ENCODE measurements at places on chromosomes 6 and 20. TPM values are rescaled to one million over a fixed set of nuclear protein-coding genes. Genes with fewer than 3 reads are reported as not detected.

The CPXM1 gene
- not detected for total RNA-seq

The HTR1B gene
- not detected for total RNA-seq

The ELOVL4 gene
- total RNA-seq = 1.6 TPM

The MLIP gene
- total RNA-seq = not detected

GRCh38 chr6:14001329-14002012 lies 76.7 kb downstream of the RNF182 start:
- peak; percentile 99 for DNase-seq
- peak overlapping the region; percentile 96 for H3K27ac ChIP-seq
- H3K4me3 ChIP-seq = peak overlapping the region; percentile 51

The ATP5F1E gene
- 58.5 TPM for total RNA-seq

DNA sequence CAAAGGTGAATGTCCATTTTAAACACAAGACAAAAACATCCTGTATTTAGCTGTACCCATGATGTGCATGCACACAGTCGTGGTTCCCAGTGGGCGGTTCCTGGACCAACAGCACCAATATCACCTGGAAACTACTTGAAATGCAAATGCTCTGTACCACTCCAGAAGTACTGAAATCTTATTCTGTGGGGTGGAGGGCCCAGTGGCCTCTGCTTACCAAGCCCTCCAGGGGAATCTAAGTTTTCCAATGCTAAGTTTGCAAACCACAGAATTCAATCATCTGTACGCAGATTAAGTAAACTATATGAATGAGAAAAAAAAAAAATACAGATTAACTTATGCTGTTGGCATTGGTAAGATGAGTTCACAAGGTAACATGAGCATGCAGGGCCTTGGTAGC lies 14.1 kb downstream of the TRMT6 start:
- no peaks in the 10 kb centered on the region for H3K27me3 ChIP-seq
- peaks cover 22% of the 10 kb centered on the region for H3K36me3 ChIP-seq
- H3K27ac ChIP-seq = no peak overlapping the region
- H3K4me3 ChIP-seq = no peak overlapping the region
- no peak for DNase-seq

DNA sequence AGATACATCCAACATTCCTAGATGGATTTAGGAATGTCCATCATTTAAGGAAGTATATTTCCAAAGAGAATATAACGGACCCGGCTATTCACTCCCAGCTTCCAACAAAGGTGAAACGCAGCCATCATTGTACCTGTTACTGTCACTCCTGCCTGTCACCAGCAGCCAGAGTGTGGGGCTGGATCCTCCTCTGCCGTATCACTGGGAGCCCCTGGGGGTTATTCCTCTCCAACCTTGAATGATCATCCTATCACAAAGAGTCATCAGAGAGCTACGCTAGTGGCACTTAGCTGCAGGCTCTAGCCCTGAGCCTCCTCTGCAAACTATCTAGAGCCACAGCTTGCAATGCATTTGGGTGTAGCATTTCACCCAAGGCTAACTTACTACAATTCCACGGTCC lies 73.6 kb upstream of the NHSL1 start:
- no peaks in the 10 kb centered on the region for H3K4me1 ChIP-seq
- no peak for DNase-seq
- no peaks in the 10 kb centered on the region for H3K27me3 ChIP-seq
- no peaks in the 10 kb centered on the region for H3K36me3 ChIP-seq
- H3K27ac ChIP-seq = no peak overlapping the region
- H3K4me3 ChIP-seq = no peak overlapping the region

DNA sequence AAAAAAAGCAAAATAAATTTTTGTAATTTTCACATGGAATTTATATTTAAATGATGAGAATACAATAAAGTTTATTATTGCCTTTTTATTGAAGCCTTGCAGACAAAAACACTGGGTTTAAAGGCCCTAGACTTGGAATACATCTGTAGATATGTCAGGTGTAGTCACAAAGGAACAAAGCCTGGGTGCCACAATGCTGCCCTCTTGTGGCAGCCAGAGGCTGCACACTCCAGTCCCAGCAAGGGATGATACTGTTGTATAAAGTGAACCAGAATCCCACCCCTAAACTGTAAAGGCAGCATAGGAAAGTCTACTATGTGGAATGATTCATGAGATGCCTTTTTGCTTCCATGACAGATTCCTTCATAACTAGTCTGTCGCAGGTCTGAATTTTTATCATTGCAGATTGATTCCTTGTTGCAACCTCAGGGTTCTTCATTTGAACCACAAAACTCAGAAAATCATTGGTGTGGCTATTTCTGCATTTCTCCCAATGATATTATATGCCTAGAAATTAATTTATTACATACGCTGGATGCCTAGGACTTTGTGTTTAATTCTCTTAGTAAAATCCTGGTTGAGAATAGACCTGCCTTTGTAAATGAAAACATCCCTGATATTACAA lies 37.0 kb downstream of the MAK start:
- peak; percentile 82 for DNase-seq
- H3K4me1 ChIP-seq = peaks cover 9% of the 10 kb centered on the region
- no peak overlapping the region for H3K27ac ChIP-seq
- H3K27me3 ChIP-seq = no peaks in the 10 kb centered on the region
- H3K36me3 ChIP-seq = no peaks in the 10 kb centered on the region

- no peak overlapping the region for H3K4me3 ChIP-seq
- no peaks in the 10 kb centered on the region for H3K36me3 ChIP-seq
- H3K27me3 ChIP-seq = no peaks in the 10 kb centered on the region
Measured at GRCh38 chr6:48983377-48983776, 479.7 kb downstream of the MMUT start.

GRCh38 chr6:1322156-1322555 lies 10.3 kb downstream of the FOXQ1 start:
- no peak overlapping the region for H3K4me3 ChIP-seq
- H3K27me3 ChIP-seq = no peaks in the 10 kb centered on the region
- no peaks in the 10 kb centered on the region for H3K36me3 ChIP-seq
- no peak overlapping the region for H3K27ac ChIP-seq
- H3K4me1 ChIP-seq = peaks cover 49% of the 10 kb centered on the region
- DNase-seq = no peak

The FAXC gene
- total RNA-seq = 3.9 TPM

GRCh38 chr6:11803591-11803971 lies 25.0 kb upstream of the ADTRP start:
- H3K27ac ChIP-seq = no peak overlapping the region
- no peaks in the 10 kb centered on the region for H3K36me3 ChIP-seq
- H3K4me1 ChIP-seq = peaks cover 7% of the 10 kb centered on the region
- DNase-seq = no peak

- peaks cover 79% of the 10 kb centered on the region for H3K27me3 ChIP-seq
- no peaks in the 10 kb centered on the region for H3K36me3 ChIP-seq
- H3K27ac ChIP-seq = no peak overlapping the region
- H3K4me1 ChIP-seq = no peaks in the 10 kb centered on the region
- DNase-seq = no peak
Measured at GRCh38 chr6:125377621-125378020, 75.9 kb upstream of the HDDC2 start.

DNA sequence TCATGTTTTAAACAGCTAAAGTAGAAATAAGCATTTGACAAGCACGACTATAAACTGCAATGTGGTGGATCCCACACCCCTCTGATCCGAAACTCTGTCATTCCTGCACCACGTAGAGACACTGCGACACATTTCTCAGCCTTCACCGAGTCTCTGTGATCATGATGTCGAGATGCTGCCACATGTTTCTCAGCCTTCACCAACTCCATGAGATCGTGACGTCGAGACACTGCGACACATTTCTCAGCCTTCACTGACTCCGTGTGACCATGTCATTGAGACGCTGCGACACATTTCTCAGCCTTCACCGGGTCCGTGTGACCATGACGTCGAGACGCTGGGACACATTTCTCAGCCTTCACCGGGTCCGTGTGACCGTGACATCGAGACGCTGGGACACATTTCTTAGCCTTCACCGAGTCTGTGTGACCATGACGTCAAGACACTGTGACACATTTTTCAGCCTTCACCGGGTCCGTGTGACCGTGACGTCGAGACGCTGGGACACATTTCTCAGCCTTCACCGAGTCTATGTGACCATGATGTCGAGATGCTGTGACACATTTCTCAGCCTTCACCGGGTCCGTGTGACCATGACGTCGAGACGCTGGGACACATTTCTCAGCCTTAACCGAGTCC lies 143.0 kb downstream of the TTLL2 start:
- H3K4me1 ChIP-seq = no peaks in the 10 kb centered on the region
- DNase-seq = no peak
- no peak overlapping the region for H3K27ac ChIP-seq
- H3K36me3 ChIP-seq = no peaks in the 10 kb centered on the region

The CRYBG1 gene
- 19.9 TPM for total RNA-seq

DNA sequence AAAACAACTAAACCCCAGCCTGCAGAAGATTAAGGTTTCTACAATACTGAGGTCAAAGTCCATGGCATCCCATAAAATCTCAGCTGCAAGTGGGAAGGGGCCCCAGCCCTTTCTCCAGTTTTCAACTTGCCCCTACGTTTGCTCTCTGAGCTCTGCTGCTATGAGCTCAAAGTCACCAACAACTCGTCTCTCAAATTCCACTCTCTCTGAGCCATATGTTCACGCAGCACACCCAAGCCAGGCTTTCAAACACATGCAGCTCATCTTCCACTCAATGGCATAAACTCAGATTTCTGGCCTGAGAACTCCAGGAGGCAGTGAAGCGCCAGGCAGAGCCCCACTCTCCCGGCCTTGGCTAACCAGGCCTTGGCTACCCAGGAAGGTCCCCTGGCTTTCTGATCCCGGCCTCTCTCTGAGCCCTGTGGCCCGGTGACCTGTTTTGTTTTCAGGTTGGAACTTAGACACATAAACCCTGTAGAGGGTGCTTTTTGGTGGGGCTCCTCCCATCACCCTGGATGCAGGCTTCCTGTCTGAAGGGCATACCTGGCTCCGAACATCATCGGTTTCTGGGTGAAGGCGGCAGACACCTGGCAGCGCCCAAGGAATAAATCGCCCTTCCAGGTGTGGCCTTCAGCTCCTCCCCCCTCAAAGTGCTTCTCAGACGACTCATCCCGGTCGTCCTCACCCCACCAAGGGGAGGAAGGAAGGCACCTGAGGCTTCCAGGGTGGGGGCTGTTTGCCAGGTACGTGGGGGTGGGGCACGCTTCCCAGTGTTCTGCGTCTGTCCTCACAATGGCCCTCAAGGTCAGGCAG lies 12.4 kb downstream of the SLC22A23 start:
- DNase-seq = peak; percentile 48
- no peak overlapping the region for H3K4me3 ChIP-seq
- no peaks in the 10 kb centered on the region for H3K36me3 ChIP-seq
- no peaks in the 10 kb centered on the region for H3K27me3 ChIP-seq
- H3K27ac ChIP-seq = no peak overlapping the region

GRCh38 chr6:44976677-44977641 lies 351.2 kb upstream of the RUNX2 start:
- H3K27me3 ChIP-seq = no peaks in the 10 kb centered on the region
- peaks cover 9% of the 10 kb centered on the region for H3K36me3 ChIP-seq
- DNase-seq = no peak
- H3K4me1 ChIP-seq = no peaks in the 10 kb centered on the region
- no peak overlapping the region for H3K4me3 ChIP-seq

DNA sequence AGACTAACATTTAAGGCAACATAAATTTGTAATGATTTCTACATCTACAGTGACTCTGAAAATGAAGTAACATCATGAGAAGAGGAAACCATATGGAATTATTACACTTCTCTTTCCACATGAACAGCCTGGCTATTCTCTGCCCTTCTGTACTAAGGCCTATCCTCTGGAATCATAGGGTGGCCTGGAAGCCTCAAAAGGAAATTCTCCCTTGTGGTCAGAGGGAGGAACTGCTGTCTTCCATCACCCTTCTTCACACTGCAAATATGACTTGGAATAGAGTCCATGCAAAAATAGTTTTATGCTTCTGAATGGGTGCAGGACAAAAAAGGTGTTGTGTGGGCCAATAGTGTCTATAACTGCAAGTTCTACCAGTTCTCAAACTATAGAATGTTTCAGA lies 44.6 kb upstream of the SH3BGRL2 start:
- no peaks in the 10 kb centered on the region for H3K36me3 ChIP-seq
- DNase-seq = peak; percentile 60
- no peak overlapping the region for H3K4me3 ChIP-seq
- no peaks in the 10 kb centered on the region for H3K27me3 ChIP-seq
- no peaks in the 10 kb centered on the region for H3K4me1 ChIP-seq
- H3K27ac ChIP-seq = no peak overlapping the region

DNA sequence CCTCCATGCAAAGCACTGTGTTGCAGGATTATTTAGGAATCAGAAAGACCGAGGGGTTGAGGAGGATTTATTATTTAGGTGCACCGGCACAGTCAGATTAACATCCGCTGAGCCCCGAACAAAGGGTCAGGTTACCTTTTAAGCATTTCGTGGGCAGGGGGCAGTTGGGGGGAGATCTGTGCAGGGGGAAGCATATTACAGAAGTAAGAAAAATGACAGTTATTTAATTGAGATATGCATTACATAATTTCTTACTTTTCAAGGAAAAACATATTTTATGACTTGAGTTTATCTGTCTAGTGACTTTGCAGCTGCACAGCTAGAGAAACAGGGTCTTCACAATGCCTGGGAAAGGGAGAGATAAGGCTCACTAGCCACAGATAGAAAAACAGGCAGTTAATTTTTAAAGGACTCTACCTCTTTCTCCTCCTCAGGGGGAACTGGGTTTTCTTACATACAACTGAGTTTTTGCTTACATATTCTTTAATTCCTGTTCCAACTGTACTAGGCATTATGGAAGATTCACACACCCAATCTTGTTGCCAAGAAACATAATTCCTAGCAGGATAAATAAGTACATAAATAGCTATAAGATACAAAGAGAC lies 1.7 kb upstream of the HINT3 start:
- H3K27me3 ChIP-seq = no peaks in the 10 kb centered on the region
- no peak for DNase-seq
- H3K36me3 ChIP-seq = no peaks in the 10 kb centered on the region
- no peak overlapping the region for H3K27ac ChIP-seq

- no peak overlapping the region for H3K27ac ChIP-seq
- H3K4me1 ChIP-seq = no peaks in the 10 kb centered on the region
- H3K36me3 ChIP-seq = peaks cover 67% of the 10 kb centered on the region
- no peaks in the 10 kb centered on the region for H3K27me3 ChIP-seq
- DNase-seq = no peak
Measured at GRCh38 chr20:41094353-41095055, 42.8 kb upstream of the PLCG1 start.

DNA sequence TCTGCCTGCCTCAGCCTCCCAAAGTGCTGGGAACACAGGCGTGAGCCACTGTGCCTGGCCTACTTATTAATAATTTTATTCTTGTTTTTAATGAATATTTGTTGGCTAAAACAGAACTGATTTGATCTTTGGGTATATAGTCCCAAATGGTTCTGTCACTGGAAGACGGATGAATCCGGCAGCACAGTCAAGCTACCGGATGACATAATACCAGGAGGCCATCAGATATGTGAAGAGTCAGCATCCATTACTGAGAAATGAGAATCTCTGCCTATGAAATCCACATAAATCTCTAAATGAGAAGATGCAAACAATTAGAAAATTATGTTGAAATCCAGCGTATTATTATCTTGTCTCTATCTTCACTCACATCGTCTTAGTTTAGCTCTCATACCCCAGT lies 263.0 kb downstream of the EYA4 start:
- H3K36me3 ChIP-seq = no peaks in the 10 kb centered on the region
- H3K27ac ChIP-seq = no peak overlapping the region
- no peak for DNase-seq
- H3K4me3 ChIP-seq = no peak overlapping the region
- H3K27me3 ChIP-seq = no peaks in the 10 kb centered on the region

- no peak for DNase-seq
- no peak overlapping the region for H3K27ac ChIP-seq
- H3K4me1 ChIP-seq = no peaks in the 10 kb centered on the region
- no peaks in the 10 kb centered on the region for H3K27me3 ChIP-seq
Measured at GRCh38 chr6:55811074-55811473, 64.3 kb downstream of the BMP5 start.

GRCh38 chr20:24723647-24724352 lies 225.3 kb upstream of the CST7 start:
- DNase-seq = no peak
- H3K4me1 ChIP-seq = no peaks in the 10 kb centered on the region
- no peaks in the 10 kb centered on the region for H3K36me3 ChIP-seq
- H3K27me3 ChIP-seq = peaks cover 80% of the 10 kb centered on the region
- no peak overlapping the region for H3K27ac ChIP-seq
- no peak overlapping the region for H3K4me3 ChIP-seq

The BPIFA1 gene
- not detected for total RNA-seq

All from PC-3 (cell line).